ENCODE measurements at places on chromosomes 12 and 14. TPM values are rescaled to one million over a fixed set of nuclear protein-coding genes. Genes with fewer than 3 reads are reported as not detected.

The LRIG3 gene
- not detected for total RNA-seq

The TAC3 gene
- 0.45 TPM for total RNA-seq

The FZD10 gene
- total RNA-seq: not detected

The MARS1 gene
- 336 TPM for total RNA-seq

The SMIM41 gene
- not detected for total RNA-seq

Measured in natural killer cell treated with Interleukin-12 subunit alpha and Interleukin-12 subunit beta and Interleukin-15 and Interleukin-18, amount 100 ng/mL, for 72 hours (primary cell).